ENCODE measurements at places on chromosomes 13 and 19.

DNA sequence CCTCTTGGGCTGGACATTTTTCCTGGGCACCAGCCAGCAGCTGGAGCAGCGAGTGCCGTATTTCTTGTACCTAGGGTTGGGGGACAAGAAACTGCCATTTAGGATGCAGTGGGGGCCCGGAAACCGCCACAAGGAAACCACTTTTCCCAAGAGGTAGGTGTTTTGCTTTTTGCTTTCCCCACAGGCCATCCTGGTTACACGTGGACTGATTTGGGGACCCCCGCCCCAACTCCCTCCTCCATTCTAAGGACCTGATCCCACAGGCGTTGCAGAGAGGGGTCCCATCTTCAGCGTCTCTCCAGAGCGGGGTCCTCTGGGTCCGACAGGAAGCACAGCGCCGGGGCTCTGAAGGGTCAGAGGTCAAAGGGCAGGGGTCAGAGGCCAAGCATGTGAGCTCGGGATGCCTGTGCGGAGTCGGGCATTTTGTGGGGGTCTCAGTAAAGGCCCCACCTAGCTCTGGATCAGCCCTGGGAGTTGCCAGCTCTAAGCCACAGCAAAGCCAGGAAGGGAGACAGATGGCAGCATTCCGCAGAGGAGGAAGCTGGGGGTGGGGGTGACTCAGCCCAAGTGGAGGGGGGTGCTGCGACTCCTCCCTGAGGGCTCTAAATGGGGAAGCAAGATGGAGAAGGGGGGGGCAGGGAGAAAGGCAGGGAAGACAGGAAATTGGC lies 4.3 kb downstream of the ZGLP1 start:
- no peaks in the 10 kb centered on the region for H3K27me3 ChIP-seq
- no peak for DNase-seq
- no peak overlapping the region for H3K4me3 ChIP-seq

DNA sequence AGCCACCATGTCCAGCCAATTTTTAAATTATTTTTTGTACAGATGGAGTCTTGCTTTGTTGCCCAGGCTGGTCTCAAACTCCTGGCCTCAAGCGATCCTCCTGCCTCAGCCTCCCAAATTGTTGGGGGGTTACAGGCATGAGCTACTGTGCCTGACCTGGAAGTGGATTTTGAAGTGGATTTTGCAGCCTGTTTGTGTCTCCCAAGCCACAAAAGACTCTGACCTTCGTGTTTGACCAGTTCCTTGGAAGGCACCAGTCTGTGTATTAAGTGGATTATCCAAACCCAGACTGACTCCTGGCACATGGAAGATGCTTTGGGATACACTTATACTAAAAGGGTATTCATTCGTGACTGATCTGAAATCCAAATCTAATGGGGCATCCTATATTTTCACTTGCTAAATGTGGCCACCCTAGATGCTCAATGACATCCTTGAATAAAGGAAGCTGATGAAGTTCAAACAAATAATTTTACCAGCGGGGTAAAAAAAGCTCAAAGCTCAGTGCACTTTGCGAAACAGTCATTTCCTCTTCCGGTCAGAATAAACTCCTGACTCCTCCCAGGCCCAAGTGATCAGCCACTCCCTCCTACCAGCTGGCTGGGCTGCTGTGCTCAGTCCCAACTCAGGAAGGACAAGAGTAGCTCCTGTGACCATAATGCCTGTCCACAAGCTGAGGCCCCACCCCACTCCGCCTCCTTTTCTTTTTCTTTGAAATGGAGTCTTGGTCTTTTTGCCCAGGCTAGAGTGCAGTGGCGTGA lies 32.6 kb upstream of the GATAD2A start:
- H3K27ac ChIP-seq = peak overlapping the region; percentile 75
- peaks cover 18% of the 10 kb centered on the region for H3K4me1 ChIP-seq
- H3K4me3 ChIP-seq = peak overlapping the region; percentile 67
- H3K27me3 ChIP-seq = no peaks in the 10 kb centered on the region

DNA sequence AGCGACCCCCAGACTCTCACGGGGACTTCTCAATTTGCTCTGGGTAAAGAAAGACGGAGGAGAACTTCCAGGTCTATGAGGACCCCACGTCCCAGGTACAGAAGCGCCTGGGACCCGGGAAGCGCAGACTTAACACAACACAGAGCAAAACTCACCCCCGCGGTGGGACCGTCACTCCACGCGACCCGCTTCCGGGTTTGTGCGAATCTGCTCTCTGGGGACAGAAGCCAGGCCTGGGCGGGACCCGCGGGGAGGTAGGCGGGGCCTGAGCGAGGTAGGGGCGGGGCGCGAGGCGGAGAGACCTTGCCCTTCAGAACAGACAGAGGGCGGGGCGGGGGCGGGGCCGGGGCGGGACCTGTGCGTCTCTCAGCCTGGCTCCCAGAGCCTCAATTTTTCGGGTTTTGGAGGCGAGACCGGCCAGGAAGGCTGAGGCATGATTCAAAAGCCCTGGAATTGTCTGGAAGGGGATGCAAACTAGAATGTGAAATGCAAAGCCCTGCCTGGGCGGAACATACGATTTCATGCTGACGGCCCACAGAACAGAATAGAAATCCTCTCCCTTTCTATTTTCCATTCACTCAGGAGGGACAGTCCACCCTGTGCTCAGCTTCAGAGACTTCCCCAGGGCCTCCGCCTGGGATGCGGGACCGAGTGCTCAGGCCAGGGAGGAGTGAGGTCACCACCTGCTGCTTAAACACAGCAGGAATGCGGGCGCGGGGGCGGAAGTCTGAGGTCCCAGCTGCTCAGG lies 19.3 kb upstream of the ZNF888 start:
- H3K4me3 ChIP-seq = peak overlapping the region; percentile 91
- peak; percentile 96 for DNase-seq
- peaks cover 13% of the 10 kb centered on the region for H3K4me1 ChIP-seq
- H3K36me3 ChIP-seq = peaks cover 1% of the 10 kb centered on the region

GRCh38 chr13:106445996-106446395 lies 89.5 kb downstream of the EFNB2 start:
- no peaks in the 10 kb centered on the region for H3K27me3 ChIP-seq
- no peak overlapping the region for H3K4me3 ChIP-seq
- no peaks in the 10 kb centered on the region for H3K36me3 ChIP-seq
- no peaks in the 10 kb centered on the region for H3K4me1 ChIP-seq
- DNase-seq = no peak

All from CD4-positive, CD25-positive, alpha-beta regulatory T cell (primary cell).